Kidney (tissue), 22 donors: ENCODE measurements at places on chromosomes 16 and 17. TPM values are rescaled to one million over a fixed set of nuclear protein-coding genes. Genes with fewer than 3 reads are reported as not detected.

DNA sequence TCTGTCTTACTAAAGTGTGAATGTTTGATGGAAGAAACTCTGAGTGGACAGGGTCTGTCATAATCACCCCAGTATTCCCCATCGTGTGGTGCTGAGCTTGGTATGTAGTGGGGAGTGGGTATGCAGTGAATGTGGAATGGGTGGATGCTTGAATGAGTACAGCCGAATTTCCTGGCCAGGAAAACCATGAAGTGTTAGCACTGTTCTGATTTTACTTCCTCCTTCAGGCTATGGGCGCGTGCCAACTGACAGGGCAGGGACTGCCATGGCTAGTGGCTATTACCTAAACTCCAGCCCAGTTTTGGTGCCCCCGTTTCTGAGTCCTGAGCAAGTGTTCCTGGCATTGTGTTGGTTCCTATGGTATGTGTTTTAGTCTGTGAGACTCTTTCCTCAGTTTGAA is 48.6 kb downstream of the PRKCA start:
- peak overlapping the region; percentile 8 for H3K27ac ChIP-seq
- peaks cover 19% of the 10 kb centered on the region for H3K4me1 ChIP-seq
- no peak for DNase-seq
- H3K27me3 ChIP-seq: no peaks in the 10 kb centered on the region
- H3K4me3 ChIP-seq: no peak overlapping the region

GRCh38 chr16:21647562-21648164 is 4.7 kb downstream of the IGSF6 start:
- H3K27ac ChIP-seq: no peak overlapping the region
- no peaks in the 10 kb centered on the region for H3K27me3 ChIP-seq
- H3K36me3 ChIP-seq: peaks cover 5% of the 10 kb centered on the region
- no peak overlapping the region for H3K4me3 ChIP-seq

The DNAAF1 gene
- 4.8 TPM for total RNA-seq

- DNase-seq: no peak
- H3K4me1 ChIP-seq: no peaks in the 10 kb centered on the region
- H3K4me3 ChIP-seq: no peak overlapping the region
- no peaks in the 10 kb centered on the region for H3K27me3 ChIP-seq
- no peaks in the 10 kb centered on the region for H3K36me3 ChIP-seq
These were observed 72.9 kb upstream of the SMIM36 start for GRCh38 chr17:55584055-55584685.

The METTL23 gene
- total RNA-seq: 38.2 TPM

The GPR179 gene
- total RNA-seq: not detected

The NXPH3 gene
- total RNA-seq: 0.98 TPM

DNA sequence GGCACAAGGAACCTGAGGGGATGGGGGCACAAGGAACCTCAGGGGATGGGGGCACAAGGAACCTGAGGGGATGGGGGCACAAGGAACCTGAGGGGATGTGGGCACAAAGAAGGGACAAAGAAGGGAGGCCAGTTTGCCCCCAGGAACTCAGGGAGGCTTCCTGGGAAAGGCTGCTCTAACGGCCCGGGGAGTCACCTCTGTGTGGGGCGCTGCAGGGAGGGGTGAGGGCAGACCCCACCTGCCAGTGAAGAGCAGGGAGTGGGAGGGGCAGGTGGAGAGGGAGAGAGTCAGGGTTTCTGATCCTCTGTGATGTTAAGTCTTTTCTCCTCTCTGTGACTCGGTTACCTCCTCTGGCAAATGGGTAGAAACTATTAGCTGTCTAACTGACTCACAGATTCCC is 57.7 kb downstream of the TIMM22 start:
- no peaks in the 10 kb centered on the region for H3K27me3 ChIP-seq
- H3K36me3 ChIP-seq: no peaks in the 10 kb centered on the region
- H3K4me1 ChIP-seq: no peaks in the 10 kb centered on the region
- no peak overlapping the region for H3K4me3 ChIP-seq
- no peak overlapping the region for H3K27ac ChIP-seq

The SPNS3 gene
- total RNA-seq: 1.4 TPM

DNA sequence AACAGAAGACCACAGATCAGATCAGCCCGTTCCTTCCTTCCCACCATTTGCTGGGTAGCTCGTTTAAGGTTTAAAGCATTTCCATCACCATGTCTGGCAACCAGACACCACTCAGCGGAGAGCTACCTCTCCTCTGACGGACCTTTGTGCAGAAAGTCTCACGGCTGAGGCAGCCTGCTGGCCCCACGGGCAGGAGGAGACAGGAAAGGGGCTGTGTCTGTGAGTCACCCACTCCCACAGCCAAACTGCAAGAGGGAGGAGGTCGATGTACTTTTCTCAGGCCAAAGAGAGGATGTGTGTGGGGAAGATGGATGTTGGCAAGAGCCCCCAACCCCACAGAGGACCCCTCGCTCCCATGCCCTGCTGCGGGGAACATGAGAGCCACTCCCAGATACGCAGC is 92.1 kb downstream of the ZNF423 start:
- H3K27me3 ChIP-seq: no peaks in the 10 kb centered on the region
- H3K4me1 ChIP-seq: no peaks in the 10 kb centered on the region
- H3K4me3 ChIP-seq: no peak overlapping the region
- H3K36me3 ChIP-seq: no peaks in the 10 kb centered on the region
- no peak overlapping the region for H3K27ac ChIP-seq

The LITAFD gene
- total RNA-seq: not detected

GRCh38 chr16:85564277-85565051 is 48.7 kb upstream of the GSE1 start:
- H3K36me3 ChIP-seq: no peaks in the 10 kb centered on the region
- H3K27me3 ChIP-seq: no peaks in the 10 kb centered on the region
- H3K4me3 ChIP-seq: peak overlapping the region; percentile 37
- peaks cover 56% of the 10 kb centered on the region for H3K4me1 ChIP-seq
- peak overlapping the region; percentile 84 for H3K27ac ChIP-seq

DNA sequence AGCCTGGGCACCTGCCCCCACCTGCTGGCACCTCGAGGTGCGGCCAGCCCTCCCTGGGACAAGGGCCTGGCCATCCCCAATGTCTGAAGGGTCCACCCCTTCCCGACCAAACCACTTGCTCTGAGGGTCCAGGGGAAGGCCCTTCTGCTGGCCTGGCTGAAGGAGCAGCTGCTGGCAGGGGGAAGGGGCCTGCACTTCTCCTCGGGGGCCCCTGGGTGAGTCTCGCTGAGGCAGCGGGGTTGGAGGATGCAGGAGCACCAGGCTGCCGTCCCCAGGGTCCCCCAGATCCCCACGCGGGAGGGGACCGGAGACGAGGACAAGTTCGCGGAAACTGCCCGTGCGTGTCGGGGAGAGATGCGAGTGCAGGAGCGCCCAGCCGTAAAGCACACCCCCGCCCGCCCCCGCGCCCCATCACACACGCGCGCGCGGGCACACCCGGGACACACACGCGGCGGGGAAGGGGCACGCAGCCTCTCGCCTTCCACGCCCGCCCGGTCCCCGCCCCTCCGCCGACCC is 725 bp upstream of the CACNA1H start:
- no peak overlapping the region for H3K4me3 ChIP-seq
- H3K27me3 ChIP-seq: no peaks in the 10 kb centered on the region
- H3K4me1 ChIP-seq: no peaks in the 10 kb centered on the region
- no peaks in the 10 kb centered on the region for H3K36me3 ChIP-seq
